Skin of body (tissue), 3 donors: ENCODE measurements at places on chromosomes 11 and 22. TPM values are rescaled to one million over a fixed set of nuclear protein-coding genes. Genes with fewer than 3 reads are reported as not detected.

DNA sequence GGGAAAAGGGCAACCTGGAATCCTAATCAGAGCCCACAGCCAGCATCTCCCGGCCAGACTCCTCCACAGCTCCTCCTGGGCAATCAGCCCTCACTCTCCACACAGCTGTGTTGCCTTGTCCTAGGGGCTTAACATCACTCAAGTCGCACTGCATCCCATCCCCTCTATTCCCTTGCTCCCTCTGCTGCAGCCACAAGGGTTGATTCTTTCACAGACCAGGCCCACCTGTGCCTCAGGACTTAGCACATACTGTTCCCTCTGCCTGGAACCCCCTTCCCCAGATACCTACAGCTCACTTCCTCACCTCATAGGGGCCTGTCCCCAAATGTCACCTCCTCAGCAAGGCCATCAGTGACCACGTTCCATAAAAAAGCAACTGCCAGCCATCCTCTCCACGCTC is 18.4 kb downstream of the SPATA19 start:
- DNase-seq: no peak

DNA sequence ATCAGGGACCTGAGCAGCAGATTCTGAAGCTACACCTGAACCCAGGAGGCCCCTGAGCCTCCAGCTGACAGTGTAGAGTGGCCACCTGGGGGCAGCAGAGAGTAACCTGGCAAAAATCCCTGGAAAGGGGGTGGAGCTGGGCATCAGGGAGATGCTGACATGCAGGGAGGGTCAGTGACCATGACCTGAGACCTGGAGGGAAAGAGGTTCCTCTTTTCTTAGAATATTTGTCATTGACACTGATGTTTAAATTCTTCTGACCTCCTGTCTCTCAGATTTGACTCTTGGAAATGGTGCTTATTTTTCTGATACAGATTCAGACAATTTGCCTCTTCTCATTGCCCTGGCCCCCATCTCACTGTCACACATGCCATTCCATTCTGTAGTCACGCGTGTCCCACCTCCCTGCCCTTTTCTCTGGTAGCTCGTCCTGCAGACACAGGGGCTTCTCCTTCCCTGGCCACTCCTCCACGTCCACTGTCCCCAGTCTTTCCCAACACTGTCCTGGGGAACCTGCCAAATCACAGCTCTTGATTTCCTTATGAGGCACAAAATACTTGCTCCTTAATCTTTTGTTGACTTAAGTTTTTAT is 117.2 kb upstream of the IGLL5 start:
- no peak for DNase-seq

DNA sequence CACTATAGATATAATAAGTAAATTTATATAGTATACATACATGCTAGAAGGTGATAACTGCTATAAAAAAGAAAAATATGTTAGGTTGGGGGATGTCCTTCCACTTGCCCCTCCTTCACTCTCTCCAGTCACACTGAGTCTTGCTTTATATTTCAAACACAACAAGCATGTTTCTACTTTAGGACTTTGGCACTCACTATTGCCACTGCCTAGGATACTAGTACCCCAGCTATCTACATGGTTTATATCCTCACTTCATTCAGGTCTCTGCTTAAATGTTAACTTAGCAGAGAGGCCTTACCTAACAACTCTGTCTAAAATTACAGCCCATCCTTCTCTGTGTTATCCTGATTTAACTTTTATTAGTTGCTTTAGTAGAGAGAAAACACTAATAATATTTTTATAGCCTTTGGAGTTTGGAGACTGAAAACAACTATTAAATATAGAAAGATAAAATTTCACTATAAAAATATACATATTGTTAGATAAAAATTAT is 39.1 kb upstream of the B3GNT6 start:
- DNase-seq: no peak

DNA sequence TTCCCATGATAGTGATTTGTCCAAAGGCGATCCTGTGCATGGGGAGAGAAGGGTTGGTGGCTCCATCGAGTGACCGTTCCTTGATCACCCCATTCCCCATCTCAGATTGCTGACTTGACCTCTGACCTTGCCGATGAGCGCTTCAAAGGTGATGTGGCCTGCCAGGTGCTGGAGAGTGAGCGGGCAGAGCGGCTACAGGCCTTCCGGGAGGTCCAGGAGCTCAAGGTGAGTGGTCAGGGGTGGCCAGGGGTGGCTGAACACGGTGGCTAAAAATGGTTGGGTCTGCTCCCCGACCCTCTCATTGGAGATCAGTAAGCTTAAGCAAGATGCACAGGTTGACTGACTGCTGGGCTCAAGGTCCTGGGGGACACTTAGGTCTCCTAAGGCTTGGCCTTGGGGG is 148.7 kb downstream of the MYO18B start:
- no peak for DNase-seq

DNA sequence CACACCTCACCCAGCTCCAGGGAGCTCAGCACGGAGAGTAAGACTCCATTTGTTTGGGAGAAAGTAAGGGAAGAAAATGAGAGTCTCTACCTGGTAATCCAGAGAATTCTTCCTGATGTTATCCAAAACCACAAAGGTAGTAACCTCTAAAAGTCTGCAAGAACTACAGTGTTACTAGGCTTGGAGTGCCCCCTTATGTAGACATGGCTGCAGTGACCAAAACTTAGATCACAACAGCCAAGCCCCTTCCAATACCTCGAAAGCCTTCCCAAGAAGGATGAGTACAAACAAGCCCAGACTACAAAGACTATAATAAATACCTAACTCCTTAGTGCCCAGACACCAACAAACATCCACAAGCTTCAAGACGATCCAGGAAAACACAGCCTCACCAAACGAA is 4.9 kb downstream of the UBE2L6 start:
- DNase-seq: no peak

GRCh38 chr11:79480864-79481263 is 40.0 kb upstream of the TENM4 start:
- no peak for DNase-seq

C22orf42 gene
- total RNA-seq: not detected

- DNase-seq: no peak
Measured at GRCh38 chr11:17755891-17756290, 21.3 kb downstream of the KCNC1 start.

ROM1 gene
- 1.5 TPM for total RNA-seq

DNA sequence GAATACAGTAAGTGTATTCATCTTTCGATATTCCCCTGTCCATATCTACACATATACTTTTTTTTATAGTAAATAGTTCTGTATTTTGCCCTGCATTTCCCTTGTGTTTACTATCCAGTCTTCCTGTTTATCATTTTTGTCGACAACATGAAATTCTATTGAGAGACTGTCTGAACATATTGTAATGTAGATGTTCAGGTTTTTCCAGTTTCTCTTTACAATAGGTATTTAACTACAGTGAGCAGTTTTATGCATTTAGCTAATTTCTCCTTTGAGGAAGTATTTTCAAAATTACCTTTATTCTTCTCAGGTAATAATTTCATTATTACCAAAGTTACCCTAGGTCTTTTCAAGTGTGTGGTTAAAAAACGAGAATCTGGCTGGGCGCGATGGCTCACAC is 16.7 kb downstream of the PIK3IP1 start:
- DNase-seq: no peak

DNA sequence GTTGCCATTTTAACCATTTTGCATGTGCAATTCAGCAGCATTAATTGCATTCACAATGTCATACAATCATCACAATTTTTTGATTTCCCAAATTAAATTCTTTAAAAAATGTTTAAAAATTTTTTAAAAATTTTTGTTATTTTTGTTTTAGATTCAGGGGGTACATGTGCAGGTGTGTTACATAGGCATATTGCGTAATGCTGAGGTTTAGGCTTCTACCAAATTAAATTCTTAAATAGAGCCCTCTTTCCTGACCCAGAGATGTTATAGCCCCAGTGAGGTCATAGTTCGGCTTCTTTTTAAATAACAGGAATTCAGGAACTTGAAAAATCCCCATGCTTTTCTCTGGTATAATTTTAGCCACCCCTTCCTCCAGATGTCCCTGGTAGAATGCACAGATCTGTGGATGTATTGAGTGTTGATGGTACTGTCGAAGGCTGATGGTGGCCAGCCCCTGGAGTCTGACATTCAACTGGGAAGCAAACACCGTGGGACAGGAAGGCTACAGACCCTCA is 11.3 kb upstream of the AMPD3 start:
- DNase-seq: no peak

GRCh38 chr11:42772886-42773285 is 538.9 kb upstream of the API5 start:
- no peak for DNase-seq

DNA sequence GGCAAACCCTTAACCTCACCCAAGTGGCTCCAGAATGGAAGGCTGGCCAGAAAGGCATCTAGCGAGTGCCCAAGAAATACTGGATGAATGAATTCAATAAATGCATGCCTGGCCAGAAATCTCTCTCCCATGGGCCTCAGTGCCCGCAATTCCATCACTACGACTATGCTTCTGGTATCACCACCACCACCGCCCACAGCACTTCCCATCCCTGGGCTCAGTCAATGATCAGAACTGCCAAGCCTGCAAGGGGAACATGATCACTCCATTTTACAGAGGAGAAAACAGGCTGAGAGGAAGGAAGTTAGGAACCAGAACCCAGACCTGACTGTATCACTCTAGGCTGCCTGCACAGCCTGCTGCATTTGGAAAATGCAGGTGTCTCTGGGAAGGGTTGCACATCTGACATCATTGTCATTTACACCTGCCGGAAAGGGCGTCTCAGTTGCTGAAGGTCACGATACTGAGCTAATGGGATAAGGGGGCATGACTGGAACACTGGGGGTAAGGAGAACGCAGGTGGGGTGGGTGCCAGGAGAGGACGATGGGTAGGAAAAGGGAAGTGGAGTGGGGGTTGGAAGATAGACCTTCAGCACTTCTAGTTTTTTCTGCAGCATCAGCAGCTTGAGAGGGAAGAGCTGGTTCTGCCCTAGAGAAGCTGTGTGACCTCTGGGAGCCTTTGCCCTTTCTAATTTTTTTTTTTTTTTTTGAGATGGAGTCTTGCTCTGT is 3.2 kb downstream of the GPR152 start:
- no peak for DNase-seq

DNA sequence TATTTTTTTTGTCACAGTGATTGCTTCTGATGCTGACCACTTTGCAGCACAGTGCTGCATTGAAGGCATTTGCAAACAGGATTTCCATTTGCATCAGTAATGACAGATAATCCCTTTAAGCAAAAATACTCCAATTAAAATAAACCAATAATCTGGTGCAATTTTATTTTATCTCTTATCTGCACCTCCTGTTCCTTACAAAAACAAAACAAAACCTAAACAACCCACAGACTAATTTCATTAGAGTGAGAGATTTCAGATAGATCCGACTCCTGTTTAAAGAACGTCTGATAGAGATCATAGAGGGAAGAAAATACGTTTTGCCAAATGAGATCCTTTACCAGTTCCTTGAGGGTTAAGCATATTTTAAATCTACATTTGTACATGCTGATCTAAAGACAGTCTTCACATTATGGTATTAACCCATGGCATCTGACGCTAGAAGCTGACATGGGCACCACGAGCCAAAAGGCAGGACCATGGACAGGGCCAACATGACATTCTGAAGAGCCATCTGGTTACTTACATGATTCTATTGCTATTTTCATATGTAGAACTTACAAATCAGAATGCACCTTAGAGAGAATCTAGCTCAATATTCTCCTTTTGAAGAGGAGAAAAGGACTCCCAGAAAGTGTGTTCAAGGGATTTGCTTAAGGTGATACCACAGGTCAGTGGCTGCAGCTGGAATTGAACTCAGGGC is 286.2 kb upstream of the NARS2 start:
- no peak for DNase-seq

- no peak for DNase-seq
Measured at GRCh38 chr22:31215018-31215535, 3.0 kb downstream of the LIMK2 start.

MS4A14 gene
- total RNA-seq: 0.20 TPM

- DNase-seq: no peak
Measured at GRCh38 chr11:131681920-131682319, 311.5 kb downstream of the NTM start.

DNA sequence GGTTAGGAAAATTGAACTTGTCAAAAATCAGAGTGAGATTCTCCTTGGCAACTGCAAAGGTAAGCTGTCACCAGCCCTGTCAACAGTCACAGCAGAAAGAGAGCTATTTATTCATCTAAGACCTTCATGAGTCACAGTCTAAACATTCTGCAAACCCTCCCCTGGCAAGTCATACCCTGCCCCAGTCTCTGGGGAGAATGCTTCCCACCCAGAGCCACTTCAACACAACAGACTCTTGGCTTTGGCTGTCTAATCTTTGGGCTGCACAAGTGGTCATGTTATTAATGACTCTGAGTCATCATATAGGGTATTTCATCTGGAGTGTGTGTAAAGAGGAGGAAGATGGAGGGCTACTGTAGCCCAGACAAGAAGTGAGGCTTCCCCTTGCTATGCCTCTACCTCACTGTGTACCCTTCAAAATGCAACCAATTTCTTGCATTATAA is 153.4 kb downstream of the CCDC34 start:
- DNase-seq: peak; percentile 38

ANGPTL5 gene
- 0.39 TPM for total RNA-seq

DNA sequence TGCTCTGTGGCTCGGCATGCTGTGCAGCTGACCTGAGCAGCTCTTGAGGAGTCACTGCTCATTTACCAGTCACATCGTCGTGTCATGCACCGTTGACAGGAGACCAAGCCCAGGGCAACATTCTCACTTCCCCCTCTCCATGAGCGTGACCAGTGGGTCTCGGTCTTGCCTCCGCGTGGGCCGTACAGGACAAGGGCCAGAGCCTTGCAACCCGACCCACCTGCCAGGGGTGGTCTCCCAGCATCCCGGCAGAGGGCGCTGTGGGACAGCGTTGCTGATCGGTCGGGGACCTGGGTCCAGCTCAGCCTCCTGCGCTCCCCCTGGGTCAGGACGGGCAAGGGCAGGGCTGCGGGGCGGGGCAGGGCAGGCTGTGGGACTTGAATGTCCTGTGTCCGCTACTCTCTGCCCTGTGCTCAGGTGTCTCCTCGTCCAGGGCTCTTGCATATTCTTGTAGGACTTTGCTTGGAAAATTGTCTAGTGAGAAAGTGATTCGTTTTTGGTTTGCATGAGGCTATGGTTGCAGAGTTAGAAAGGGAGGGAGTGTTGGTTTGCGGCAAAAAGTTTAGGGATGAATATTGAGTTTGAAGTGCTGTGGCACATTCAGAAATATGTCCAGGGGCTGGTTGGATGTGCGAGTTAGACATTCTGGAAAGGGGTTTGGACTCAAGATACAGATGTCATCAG is 16.2 kb downstream of the EIF4G2 start:
- no peak for DNase-seq

DNA sequence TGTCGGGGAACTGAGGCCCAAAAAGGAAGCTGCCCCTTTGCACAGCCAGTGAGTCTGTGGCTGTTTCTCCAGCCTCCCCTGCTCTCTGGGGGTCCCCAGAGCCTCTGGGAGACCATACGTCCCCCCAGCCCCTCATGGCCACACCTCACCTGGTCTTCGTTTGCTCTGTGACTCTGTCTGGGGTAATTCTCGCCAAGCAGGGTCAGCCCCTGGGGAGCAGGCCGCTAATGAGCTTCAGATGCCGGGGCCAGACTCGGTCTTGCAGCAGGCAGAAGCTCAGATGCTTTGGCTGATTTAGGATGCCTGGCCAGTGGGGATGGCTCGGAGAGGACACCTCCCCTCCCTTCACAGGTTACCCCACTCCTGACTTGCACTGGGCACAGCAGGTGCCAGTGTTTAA is 24.1 kb upstream of the WNT11 start:
- DNase-seq: no peak
